ENCODE measurements at places on chromosomes 3 and 15. TPM values are rescaled to one million over a fixed set of nuclear protein-coding genes. Genes with fewer than 3 reads are reported as not detected.

CGNL1 gene
- total RNA-seq: 1.5 TPM

MYO5C gene
- under 0.01 TPM for total RNA-seq

SLC27A2 gene
- 0.22 TPM for total RNA-seq

SNTN gene
- not detected for total RNA-seq
